Lung microvascular endothelial cell (primary cell): ENCODE measurements at places on chromosomes 1 and 21. TPM values are rescaled to one million over a fixed set of nuclear protein-coding genes. Genes with fewer than 3 reads are reported as not detected.
A peak's percentile ranks its signal among the peaks of the same experiment; 100 is the strongest.

DNA sequence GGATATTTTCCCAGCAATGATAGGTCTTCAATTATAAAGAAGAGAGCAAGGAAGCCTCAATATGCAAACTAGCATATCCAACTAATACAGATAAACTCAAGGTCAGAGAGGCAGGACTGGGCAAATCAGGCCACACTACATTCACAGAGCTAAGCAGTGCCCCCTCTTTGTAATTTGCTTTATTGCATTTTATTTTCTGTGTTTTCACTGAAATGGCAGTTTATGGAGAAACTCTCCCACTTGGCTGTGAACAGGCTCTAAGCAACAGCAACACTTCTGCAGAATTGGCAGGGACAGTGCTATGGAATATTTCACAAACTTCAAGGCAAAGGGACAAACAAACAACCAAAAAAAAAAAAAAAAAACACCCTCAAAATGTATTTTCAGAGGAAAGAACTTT, 93.4 kb upstream of the SOD1 start:
- DNase-seq = no peak

- DNase-seq = peak; percentile 51
These were observed 13.6 kb downstream of the LRRC42 start for GRCh38 chr1:53959664-53960250.

GRCh38 chr1:228015276-228016180, 8.7 kb downstream of the WNT3A start:
- DNase-seq = peak; percentile 27

GRCh38 chr1:6342056-6342455, 51.5 kb downstream of the ACOT7 start:
- DNase-seq = no peak

DNA sequence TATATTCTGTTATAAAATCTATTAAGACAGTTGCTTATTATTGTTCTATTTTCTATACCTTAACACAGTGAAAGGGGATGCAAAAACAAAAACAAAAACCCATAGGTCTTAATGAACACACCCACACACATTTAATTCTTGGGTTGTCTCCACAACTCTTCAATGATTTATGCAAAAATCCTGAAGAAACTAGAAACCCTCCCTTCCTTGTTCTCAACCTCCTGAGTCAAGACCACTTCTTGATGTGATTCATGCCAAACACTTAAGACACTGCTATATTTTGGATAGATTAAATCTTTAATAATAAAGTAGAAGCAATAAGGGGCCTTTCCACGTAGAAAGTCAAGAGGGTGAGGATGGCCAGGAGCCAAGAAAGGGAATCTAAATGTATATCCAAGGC, 23.4 kb downstream of the SCAF4 start:
- DNase-seq = no peak

DNA sequence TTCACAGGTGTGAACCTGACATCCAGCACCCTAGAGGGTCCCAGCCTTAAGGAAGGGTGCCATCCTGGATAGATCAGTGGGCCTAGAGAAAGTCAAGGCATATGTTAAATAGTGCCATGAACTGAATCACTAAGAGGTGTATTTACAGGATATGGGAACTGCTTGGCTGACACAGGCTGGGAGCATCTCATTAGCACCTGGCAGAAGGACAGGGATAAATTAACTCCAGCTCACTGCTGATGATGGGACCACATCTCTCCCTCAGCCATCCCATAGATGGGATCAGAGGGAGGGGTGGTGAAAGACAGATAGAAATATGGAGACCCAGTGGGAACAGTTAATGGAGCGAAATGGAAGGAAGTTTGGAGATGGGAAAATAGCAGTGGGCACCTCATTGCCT, 122.0 kb downstream of the IGSF21 start:
- DNase-seq = no peak

- peak; percentile 51 for DNase-seq
These were observed 615 bp downstream of the CLIC4 start for GRCh38 chr1:24745711-24746413.

DNA sequence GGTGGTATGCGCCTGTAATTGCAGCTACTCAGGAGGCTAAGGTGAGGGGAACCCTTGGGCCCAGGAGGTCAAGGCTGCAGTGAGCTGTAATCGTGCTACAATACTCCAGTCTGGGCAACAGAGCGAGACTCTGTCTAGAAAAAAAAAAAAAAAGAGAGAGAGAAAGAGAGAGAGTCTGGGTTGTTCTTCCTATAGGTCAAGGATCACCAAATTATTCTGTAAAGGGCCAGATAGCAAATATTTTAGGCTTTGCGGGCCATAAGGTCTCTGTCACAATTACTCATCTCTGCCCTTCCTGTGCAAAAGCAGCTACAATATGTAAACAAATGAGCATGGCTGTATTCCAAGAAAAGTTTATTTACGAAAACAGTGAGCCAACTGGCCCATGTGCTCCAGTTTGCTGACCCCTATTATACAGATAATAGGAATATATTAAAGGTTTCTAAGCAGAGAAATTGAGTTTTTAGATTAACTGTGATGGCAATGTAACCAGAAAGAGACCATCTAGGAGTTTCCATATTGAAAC, 2.1 kb downstream of the SASS6 start:
- DNase-seq = peak; percentile 63

The DCST1 gene
- total RNA-seq = not detected in 2 replicates

The CHI3L2 gene
- total RNA-seq = not detected in 2 replicates

The CHIA gene
- total RNA-seq = not detected in 2 replicates

The PYHIN1 gene
- total RNA-seq = not detected in 2 replicates

The SYCP1 gene
- total RNA-seq = not detected in 2 replicates

The TMCC2 gene
- total RNA-seq = 0.40 and 0.44 TPM in 2 replicates

The TDRD5 gene
- total RNA-seq = 0.20 and 0.22 TPM in 2 replicates
